Right cardiac atrium (tissue), 5 donors: ENCODE measurements at places on chromosomes 12 and 14. TPM values are rescaled to one million over a fixed set of nuclear protein-coding genes. Genes with fewer than 3 reads are reported as not detected.

Gene PDE3A
- polyA plus RNA-seq = 29.9 TPM

Gene RPS6KL1
- 10.5 TPM for polyA plus RNA-seq

Gene PPP1R1A
- polyA plus RNA-seq = 210 TPM

Gene CLEC4C
- not detected for polyA plus RNA-seq

Gene SAV1
- 20.3 TPM for polyA plus RNA-seq

Gene GLIPR1L1
- polyA plus RNA-seq = not detected

Gene DEPDC4
- polyA plus RNA-seq = 0.50 TPM

Gene ANO2
- 7.0 TPM for polyA plus RNA-seq

Gene FOXG1
- 0.20 TPM for polyA plus RNA-seq

Gene STAT2
- 29.9 TPM for polyA plus RNA-seq

Gene GALNT9
- polyA plus RNA-seq = 0.05 TPM

Gene TAS2R30
- polyA plus RNA-seq = 0.25 TPM

Gene SLCO1C1
- polyA plus RNA-seq = 0.54 TPM

Gene ASCL1
- polyA plus RNA-seq = not detected

Gene FOXN4
- polyA plus RNA-seq = not detected

Gene KRT6C
- polyA plus RNA-seq = not detected

Gene PTPRR
- polyA plus RNA-seq = 0.72 TPM

Gene HNF1A
- polyA plus RNA-seq = 0.05 TPM

Gene COCH
- polyA plus RNA-seq = 0.66 TPM

Gene SERPINA1
- polyA plus RNA-seq = 2.0 TPM

Gene TSPAN19
- polyA plus RNA-seq = 0.07 TPM

Gene RPL6
- 1,137 TPM for polyA plus RNA-seq

Gene TAS2R9
- not detected for polyA plus RNA-seq

Gene RNASE3
- 0.14 TPM for polyA plus RNA-seq

Gene DPPA3
- polyA plus RNA-seq = not detected

Gene TTC9
- polyA plus RNA-seq = 0.95 TPM

Gene PKP2
- polyA plus RNA-seq = 84.6 TPM

Gene ESR2
- 0.11 TPM for polyA plus RNA-seq

Gene ARHGEF40
- 15.1 TPM for polyA plus RNA-seq

Gene CCER1
- polyA plus RNA-seq = not detected

Gene MYF6
- 0.11 TPM for polyA plus RNA-seq

Gene POMT2
- polyA plus RNA-seq = 8.3 TPM

Gene NPFF
- not detected for polyA plus RNA-seq

Gene OTOGL
- polyA plus RNA-seq = 8.1 TPM

Gene MAP3K12
- 9.2 TPM for polyA plus RNA-seq

Gene ANAPC5
- 55.7 TPM for polyA plus RNA-seq

Gene STAB2
- 0.23 TPM for polyA plus RNA-seq

Gene PAH
- polyA plus RNA-seq = not detected

Gene ARL6IP4
- polyA plus RNA-seq = 299 TPM

Gene ZDHHC22
- polyA plus RNA-seq = not detected

Gene LAG3
- polyA plus RNA-seq = 0.57 TPM

Gene TAS2R31
- polyA plus RNA-seq = 0.54 TPM

Gene NEUROD4
- not detected for polyA plus RNA-seq

Gene MGP
- 841 TPM for polyA plus RNA-seq

Gene TPPP2
- polyA plus RNA-seq = 0.43 TPM

Gene PLCZ1
- 0.34 TPM for polyA plus RNA-seq

Gene PZP
- 0.36 TPM for polyA plus RNA-seq

Gene BTG1
- polyA plus RNA-seq = 59.5 TPM

Gene EML5
- 0.14 TPM for polyA plus RNA-seq

Gene CRIP1
- polyA plus RNA-seq = 243 TPM
